ENCODE measurements at places on chromosomes 12 and 14.

GRCh38 chr14:74521756-74522155, 28.2 kb downstream of the ISCA2 start:
- DNase-seq, result no peak

DNA sequence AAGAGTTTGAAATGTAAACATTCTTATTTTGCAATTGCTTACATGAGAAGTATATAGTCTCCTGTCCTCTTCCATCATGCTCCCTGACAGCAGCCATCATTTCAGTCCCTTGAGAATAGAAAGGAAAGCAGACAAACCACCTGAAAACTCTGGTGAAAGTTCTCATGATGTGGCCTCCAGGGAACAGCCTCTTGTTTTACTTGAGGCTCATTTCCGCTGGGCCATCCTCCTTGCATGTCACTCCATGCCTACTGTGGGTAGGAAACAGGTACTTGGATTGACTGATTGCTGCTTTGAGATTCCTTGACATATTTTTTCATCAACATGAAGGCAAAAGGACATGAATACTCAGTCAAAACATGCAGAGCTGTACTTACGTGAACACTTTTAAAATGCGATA, 6.0 kb downstream of the SYT1 start:
- no peak for DNase-seq

DNA sequence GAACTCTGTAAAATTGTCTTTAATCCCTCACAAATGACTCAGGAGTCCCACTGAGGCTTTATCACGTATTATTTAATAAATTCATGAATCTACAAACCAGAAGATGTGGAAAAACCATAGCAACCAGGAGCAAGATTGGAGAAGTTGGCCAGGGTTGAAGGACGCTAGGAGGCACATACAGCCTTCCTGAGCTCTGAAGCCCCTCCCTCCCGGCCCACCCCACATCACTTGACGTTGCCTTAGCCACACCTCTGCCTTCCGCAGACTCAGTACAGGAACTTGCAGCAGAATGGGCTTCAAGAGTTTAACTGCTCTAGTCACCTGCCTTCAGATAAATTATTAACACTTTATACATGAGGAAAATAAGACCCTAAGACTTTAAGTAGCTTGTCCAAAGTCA, 33.9 kb downstream of the SLC35F4 start:
- no peak for DNase-seq

DNA sequence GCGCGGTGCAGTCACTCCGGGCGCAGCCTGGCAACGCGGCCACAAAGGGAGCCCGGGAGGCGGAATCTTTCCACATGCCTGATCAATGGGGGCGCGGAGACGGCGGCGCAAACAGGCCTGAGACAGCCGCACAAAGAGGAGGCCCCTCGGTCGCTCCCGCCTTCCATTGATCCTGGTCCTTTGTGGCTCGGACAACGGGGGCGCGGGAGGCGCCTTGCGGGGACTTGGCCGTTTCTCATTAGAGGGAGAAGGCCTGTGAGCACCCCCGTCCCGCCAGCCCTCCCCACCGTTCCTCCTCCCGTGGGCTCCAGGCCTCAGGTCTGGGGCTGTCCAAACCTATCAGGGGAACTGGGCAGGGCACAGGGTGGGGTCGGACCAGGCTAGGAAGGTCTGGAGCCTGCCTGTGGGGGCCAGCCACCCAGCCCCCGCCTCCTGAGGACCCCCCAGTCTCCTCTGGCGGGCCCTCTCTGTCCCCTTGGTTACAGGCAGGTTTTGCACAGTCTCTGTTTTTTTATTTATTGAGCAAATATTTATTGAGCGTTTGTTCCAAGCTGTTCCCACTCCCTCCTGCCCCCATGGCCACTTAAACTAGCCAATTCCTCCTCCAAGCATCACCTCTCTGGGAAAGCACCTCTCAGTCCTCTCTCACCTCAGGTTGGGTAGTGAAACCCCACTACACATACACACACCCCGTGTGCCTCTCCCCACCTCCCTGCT, 29.0 kb upstream of the MSI1 start:
- DNase-seq, result no peak

GRCh38 chr14:54837508-54838149, 65.0 kb downstream of the GCH1 start:
- DNase-seq, result no peak

DNA sequence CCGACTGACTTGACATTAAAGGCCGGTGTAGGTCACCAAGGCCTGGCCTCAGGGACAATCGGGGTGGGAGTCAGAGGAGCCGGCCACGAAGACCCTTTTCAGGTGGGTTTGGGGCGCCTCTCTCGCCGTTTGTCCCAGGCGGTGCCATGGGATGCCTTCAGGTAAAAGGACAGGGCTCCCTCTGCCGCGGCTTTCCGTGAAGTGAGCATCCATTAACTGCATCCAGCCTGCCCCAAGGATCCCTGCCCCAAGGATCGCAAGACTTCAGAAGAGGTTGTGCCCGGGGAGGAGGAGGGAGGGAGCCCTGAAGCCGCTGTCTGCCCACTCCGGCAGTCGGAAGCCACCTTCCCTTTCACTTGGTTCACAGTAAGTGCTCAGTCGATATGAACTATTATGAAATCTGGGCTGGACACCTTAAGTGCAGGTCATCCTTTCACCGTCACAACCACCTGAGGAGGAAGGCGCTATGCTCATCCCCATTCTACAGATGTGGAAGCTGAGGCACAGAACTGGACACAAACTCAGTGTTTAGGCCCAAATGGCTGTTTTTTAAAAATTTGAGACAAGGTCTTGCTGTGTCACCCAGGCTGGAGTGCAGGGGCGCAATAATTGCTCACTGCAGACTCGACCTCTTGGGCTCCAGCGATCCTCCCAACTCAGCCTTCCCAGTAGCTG, 964 bp downstream of the SDS start:
- no peak for DNase-seq

DNA sequence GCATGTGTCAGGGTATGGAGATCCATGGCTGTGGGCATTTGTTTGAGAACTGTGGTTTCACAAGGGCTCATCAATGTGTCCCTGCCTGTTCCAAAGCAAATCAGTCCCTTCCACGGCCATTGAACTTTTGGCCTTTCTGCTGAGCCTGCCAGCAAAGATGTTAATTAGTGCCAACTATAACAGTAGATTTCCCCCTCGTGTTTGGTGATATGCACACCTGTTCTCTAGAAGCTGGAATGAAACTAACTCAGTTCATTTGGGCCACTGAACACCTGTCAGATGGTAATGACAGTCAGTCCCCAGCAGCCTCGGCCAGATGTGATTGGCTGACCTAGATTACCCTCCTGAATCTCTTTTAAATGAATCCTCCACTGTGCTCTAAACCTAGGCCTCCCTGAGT, 43.2 kb downstream of the IRAK3 start:
- DNase-seq, result no peak

DNA sequence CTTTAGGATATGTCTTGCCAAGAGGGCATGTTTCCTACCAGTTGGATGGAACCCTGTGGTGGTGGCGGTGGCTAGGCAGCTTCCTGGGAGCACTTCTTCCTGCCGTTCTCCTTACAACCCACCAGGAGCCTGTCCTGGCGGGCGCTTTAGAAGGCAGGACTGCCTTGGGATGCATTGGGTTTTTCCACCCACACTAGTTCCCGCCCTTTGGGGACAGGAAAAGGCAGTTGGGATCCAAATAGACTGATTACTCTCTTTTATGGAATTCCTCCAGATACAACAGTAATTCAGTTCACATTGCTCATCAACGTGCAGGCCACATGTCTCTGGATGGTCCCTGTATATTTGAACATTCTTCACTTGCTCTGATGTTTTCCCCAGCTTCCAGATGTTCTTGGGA, 305.7 kb upstream of the SSTR1 start:
- no peak for DNase-seq

GRCh38 chr12:62898526-62898925, 36.4 kb downstream of the PPM1H start:
- DNase-seq, result no peak

- no peak for DNase-seq
These were observed 2.9 kb upstream of the HOXC12 start for GRCh38 chr12:53951577-53952334.

DNA sequence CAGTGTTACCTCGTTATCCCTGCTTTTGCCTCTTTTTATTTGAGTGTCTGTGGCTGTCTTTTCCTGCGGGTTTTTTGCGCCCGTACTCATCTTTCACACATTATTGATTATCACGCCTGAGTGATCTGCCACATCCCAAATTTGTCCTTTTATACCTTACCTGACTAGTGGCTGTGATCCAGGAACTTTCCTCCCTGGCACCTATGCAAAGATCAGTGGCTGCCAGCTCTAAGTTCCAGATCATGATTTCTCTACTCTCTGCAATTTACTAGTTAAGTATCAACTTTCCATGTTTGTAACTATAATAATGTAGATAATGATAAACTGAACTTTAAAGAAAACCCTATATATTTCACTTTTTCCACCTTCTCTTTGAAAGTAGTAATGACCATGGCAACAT, 36.9 kb downstream of the PLEKHA5 start:
- no peak for DNase-seq

- peak; percentile 1 for DNase-seq
These were observed 503 bp downstream of the FBXO21 start for GRCh38 chr12:117189725-117190209.
